ENCODE measurements at places on chromosomes 4 and X. TPM values are rescaled to one million over a fixed set of nuclear protein-coding genes. Genes with fewer than 3 reads are reported as not detected.

- DNase-seq, result peak; percentile 39
These were observed 3.4 kb upstream of the MRPL1 start for GRCh38 chr4:77859256-77859655.

GRCh38 chrX:72117636-72118210, 14.0 kb downstream of the RTL5 start:
- no peak for DNase-seq

- no peak for DNase-seq
These were observed 19.2 kb upstream of the SLC6A14 start for GRCh38 chrX:116417214-116417613.

DNA sequence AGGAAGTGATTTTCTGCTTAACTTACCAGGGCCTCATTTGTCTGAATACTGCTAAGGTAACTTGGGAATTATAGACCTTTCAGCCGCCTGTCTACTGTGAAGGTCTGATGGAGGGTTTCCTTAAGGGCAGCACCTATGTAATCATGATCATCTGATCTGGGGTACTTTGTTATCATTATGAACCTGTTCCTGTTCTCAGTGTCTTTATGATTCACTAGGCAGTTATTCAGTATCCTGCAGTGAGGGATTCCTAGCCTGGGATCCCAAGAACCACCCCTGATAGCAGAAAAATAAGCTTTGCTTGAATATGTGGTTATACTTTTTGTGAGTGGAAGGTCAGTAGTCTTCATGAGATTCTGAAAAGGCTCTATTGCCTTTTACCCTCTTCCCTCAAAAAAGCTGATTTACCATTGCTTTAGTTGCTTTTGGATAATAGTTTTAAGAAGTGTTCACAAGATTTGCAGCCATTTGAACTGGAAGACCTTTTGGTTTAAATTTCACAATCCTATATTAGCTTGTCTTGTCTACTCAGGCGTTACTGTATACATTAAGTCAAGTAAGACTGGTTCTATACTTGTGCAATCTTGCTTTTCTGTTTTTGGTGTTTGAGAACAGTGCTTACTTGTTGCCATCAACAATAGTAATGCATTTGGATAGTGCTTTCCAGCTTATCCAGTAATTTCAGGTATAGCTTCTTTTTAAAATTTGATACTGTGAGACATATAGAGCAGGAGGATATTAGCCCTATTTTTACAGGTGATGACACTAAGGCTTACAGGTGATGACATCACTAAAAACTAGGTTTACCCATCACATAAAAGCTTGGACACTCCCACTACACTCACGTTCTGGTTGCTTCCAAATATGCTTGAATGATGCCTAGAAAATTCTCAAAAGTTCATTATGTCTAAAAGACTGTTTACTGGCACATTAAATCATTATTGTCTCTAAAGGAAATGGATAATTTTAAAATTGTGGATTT, 60.0 kb downstream of the FHIP1A start:
- DNase-seq, result no peak

DNA sequence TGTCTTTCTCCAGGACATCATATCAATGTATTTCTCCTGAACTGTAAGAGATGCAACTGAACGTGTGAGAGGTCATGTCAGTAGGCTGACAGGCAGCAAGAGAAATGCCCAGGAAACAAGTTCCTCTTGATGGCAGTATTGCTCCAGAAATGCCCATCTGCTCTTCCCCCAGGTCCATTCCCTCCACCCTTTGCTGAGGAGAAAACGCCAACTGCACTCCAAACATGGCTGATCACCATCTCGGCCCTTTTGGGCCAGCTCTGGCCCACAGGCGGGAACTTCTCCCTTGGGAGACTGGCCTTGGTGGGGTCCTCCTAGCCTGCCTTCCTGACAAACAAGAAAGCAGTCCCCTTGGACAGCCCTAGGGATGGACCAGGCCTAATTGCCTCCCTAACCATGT, 276.5 kb upstream of the AGTR2 start:
- no peak for DNase-seq

DNA sequence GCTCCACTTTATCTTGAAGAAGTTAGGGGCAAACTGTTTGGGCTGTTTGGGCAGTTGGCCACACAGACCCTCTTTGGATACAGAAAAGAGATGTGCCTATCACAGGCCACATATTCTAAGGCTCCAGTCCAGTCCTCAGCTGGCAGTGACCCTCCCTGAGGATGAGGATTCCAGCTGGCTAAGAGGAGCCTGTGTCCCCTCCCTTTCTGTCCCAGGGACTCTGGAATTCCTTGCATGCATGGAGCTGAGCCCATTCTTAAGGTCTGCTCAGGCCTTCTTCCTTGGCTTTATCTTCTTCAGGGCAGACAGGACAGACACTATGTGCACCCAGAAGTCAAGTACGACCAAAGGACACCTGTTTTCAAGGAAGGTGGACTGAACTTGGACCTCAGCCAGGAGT, 23.8 kb upstream of the GK2 start:
- DNase-seq, result no peak

GRCh38 chrX:103099691-103100090, 6.7 kb upstream of the NXF3 start:
- DNase-seq, result no peak

DNA sequence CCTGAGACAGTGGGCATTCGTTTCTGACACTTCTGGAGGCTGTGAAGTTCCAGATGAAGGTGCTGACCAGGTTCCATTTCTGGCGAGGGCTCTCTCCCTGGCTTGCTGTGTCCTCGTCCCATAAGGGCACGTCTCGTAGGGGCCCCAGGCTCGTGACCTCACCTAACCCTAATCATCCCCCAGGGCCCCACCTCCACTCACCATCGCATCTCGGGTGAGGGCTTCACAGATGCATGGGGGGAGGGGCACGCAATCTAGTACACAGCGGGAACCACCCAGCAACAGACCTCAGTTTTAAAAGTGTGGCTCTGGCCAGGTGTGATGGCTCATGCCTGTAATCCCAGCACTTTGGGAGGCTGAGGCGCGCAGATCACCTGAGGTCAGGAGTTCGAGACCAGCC, 22.1 kb downstream of the PDE6B start:
- DNase-seq, result no peak

GRCh38 chr4:81465406-81466340, 6.0 kb downstream of the RASGEF1B start:
- DNase-seq, result no peak

- DNase-seq, result no peak
These were observed 155.6 kb downstream of the CBR4 start for GRCh38 chr4:168854350-168854921.

GRCh38 chr4:38017609-38018008, 57.4 kb downstream of the PTTG2 start:
- DNase-seq, result no peak

DNA sequence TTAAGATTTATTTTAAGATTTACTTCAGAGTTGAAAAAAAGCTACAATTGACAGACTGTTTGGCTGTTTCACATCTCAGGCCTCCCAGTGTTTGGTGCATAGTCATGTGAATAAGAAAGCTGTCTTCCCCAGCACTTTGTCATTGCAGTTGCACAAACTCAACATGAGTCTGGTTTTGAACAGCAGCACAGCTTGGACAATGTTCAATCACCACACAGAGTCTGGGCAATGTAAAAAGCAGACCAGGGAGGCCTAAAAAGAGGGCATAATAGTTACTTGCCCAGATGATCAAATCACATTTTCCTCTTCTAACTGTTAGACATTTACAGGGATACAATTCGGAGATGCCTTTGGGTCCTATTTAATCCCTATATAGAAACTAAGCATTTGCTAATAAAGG, 1055.0 kb downstream of the RPA4 start:
- DNase-seq, result no peak

GRCh38 chr4:85420831-85421230, 54.1 kb upstream of the ARHGAP24 start:
- no peak for DNase-seq

DNA sequence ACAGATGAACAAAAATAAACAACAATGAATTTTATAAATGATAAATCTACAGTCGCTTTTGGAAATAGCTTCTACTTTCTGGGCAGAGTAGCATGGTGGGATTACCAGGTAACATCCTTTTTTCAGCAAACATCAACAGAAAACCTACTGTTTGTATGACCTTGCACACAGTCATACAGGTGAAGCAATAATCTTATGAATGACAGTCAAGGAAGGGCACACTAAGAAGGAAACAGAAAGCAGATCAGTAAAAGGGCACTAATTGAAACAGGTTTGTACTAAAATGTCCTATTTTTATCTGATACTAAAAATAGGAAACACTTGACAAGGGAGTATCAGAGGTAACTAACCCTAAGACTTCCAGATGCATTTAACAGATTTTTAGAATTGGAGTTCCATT, 108.9 kb downstream of the DLG3 start:
- no peak for DNase-seq

GRCh38 chr4:81606801-81607501, 135.2 kb upstream of the RASGEF1B start:
- no peak for DNase-seq

- DNase-seq, result no peak
These were observed 217.0 kb downstream of the SOWAHB start for GRCh38 chr4:76680952-76681351.

- no peak for DNase-seq
These were observed 22.2 kb downstream of the ABCG2 start for GRCh38 chr4:88136249-88136648.

GRCh38 chrX:6959006-6959405, 188.5 kb upstream of the STS start:
- DNase-seq, result no peak

DNA sequence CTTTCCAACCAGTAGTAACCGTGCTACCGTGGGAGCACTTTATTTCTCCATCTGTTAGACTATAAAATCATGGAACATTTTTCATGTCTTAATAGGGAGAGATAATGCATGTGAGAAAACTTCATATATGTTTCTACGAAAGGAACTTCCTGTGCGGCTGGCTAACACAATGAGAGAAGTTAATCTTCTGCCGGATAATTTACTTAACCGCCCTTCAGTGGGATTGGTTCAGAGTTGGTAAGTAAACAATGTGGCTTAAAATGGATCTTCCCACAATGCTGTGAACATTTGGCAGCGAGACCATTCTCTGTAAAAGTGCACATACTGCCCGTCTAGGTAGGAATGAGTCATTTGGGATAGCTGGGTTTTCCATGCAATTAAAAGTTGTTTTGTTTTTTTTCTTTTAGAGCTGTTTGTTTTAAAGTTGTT, 29.6 kb downstream of the PDK3 start:
- DNase-seq, result peak; percentile 80

GRCh38 chrX:145549496-145549895, 268.1 kb upstream of the SLITRK2 start:
- no peak for DNase-seq

DNA sequence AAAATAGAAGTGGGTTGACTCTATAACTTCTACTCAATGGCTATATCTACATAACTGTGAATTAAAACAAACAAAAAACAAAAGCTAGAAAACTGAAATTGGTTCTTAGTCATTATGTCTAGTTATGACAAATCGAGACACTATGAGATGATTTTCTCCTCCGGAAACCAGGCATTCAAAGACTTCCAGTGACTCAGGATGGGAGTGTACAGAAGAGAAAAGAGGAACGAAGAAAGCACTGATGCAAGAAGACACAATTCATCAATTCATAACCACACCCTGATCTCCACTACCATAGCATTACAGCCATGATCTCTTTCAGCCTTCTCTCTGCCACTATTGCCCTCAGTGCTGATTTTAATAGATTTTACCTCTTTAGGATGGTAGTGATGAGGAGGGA, 253.6 kb downstream of the CBLL2 start:
- DNase-seq, result peak; percentile 45

DNA sequence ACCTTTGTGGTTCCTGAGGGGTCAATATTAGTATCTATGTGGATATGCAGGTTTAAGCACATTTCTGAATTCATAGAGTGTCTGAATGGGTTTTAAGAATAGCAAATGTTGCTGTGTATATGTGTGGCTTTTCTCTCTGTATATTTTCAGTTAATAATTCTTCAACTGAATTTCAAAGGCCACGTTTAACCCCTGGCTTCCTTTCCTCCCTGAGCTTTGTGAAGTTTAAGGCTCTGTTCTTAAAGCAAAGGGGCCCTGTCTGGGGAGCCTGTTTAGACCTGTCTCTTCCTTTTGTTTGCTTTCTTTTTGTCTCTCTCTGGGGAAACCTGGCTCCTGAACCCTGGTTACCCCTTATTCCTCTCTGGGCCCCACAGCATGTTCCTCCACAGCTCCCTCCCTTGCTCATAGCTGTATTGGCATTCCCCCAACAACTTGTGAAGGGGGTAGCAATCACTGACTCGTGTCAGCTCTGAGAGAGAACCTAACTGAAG, 139.1 kb downstream of the COL4A6 start:
- DNase-seq, result peak; percentile 23

GRCh38 chr4:122882857-122883735, 39.3 kb downstream of the NUDT6 start:
- no peak for DNase-seq

- peak; percentile 45 for DNase-seq
These were observed 23.3 kb upstream of the SCML2 start for GRCh38 chrX:18377796-18378195.

- no peak for DNase-seq
These were observed 252.6 kb downstream of the BANK1 start for GRCh38 chr4:102042871-102043802.

- no peak for DNase-seq
These were observed 506.9 kb downstream of the MAGEB5 start for GRCh38 chrX:26722666-26723428.

GRCh38 chrX:44314259-44314734, 29.2 kb downstream of the EFHC2 start:
- peak; percentile 42 for DNase-seq

DNA sequence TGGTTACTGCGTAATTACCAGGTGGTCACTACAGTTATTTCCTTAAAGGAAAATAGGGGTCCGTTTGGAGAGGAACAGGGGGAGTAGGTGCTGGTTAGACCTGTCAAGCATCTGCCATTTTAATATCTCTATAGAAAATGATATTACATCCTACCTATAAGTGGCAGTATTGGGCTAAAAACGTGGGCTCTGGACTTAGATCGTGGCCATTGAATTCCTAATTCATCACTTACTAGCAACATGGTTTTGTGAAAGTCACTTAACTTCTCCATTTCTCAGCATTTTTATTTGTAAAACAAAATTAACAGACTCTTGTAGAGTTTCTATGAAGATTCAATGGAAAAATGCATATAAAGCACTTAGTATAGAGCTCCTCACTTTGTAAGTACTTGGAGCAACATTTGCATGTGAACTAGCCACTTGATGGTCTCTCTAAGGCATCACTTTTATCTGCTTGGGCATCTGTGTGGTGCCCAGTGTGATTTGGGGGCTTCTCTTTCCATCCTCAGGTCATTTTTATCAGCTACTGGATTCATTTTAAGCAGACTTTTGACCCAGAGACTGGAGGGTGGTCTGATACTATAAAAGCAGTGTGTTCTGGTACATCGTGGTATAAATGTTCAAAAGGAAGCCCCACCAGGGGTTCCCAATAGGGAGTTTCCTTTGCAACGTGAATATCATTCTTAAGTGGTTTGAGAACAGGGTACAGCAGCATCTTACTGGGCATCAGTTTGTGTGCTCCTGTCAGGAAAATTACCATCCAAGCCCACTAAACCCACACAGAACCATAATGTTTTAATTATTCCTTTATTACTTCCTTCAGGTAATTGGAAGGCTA, 42.7 kb upstream of the RASSF6 start:
- DNase-seq, result peak; percentile 85

Gene SPANXN3
- total RNA-seq, result not detected

Gene NSG1
- not detected for total RNA-seq

Gene HAND2
- not detected for total RNA-seq

Gene ETDB
- total RNA-seq, result not detected

Gene RBM46
- not detected for total RNA-seq

Gene RPL34
- total RNA-seq, result 777 TPM

Gene FGFBP2
- not detected for total RNA-seq

Gene TRIM75
- not detected for total RNA-seq

Gene OTUD6A
- total RNA-seq, result not detected

Gene FAM114A1
- 141 TPM for total RNA-seq

Gene ZDHHC15
- under 0.01 TPM for total RNA-seq

Gene MMRN1
- total RNA-seq, result 2,743 TPM

Gene RAB40AL
- 0.14 TPM for total RNA-seq

Measured in dermis blood vessel endothelial cell (primary cell).